ENCODE measurements at places on chromosomes 7 and 10.

DNA sequence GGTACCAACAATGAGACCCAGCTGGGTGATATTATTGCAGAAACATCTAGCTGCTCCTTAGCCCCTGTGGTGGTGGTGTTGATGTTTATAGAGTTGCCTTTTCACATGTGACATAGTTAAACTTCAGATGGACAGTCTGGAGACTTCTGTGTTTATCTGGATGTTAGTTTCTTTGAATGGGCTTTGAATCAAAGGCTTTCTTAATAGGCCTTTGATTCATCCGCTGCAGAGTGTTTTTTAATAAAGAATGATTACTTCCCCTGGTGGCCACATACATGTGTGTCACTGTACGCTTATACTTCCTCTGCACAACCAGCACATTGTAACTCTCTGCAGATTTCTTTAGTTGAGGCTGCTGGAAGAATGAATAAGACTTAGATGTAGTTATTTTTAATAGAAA is 221.0 kb downstream of the DYNC1I1 start:
- no peak for DNase-seq

DNA sequence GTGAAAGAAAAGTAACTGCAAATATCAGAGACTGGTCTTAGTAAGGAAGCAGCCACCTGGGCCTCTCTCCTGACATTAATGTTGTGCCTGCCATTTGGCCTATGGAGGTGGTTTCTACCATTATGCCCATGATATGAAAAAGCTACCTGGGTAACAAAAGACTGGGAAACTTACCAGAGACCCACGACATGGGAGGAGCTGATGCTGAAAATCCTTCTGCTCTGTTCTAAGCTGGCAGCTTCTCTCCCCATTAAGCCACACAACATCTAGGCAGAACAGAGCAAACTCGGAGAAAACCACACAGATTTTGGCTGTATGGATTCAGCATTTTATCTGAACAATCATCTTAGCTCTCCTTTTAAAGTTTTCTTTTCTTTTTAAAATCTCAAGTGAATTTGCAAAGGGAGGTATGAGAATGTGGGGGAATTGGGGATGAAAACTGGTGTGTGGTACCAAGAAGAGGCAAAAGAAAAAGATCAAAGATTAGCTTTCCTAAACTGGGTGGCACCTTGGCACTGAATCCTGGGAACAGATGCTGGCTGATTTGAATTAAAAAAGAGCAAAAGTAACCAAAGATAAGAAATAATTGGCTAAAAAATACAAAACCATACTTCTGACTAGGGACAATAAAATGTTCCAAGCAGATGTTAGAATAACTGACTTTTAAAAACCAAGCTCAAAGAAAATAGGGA is 128.6 kb upstream of the ANKRD1 start:
- DNase-seq = no peak

DNA sequence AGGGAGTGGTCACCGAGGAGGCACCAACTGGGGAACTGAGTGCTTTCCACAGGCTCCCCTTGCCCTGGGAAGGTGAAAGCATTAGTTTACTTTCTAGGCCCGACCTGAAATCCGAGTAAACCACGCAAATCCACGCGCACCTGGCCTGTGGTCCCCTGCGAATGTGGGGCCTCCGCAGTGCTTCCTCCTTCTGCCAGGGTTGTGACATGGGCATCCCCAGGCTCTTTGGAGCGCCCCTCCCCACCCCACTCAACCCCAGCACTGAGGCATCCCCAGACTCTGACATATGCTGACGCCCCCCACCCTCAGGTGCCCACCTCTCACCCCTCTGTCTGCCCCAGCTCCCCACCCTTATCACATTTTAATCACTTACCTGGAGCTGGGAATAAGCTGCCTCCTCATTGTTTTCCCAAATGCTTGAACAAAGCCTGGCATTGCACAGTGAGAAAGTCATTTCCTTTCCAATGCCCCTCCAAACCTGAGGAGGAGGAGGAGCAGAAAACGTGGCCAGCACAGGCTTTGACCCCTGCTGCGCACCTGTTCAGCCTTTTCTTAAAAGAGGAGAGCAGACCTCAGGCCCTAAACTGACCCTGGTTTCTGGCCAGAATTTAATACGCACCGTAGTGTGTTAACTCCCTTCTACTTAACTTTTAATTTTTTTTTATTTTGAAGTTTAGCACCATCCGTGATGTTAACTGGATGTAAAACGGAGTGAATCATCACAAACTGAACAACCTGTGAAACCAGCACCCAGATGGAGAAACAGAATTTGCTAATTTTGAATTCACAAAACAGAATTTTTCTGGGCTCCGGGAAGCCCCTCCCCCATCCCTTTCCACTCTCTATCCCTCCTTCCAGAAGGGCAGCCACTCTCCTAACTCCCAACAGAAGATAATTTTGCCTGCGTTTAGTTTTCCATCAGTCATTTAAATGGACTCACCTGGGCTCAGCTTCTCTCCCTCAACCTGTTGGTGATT is 129.4 kb downstream of the WDR11 start:
- DNase-seq = no peak

- DNase-seq = no peak
Observed at GRCh38 chr7:97342512-97342911, 225.0 kb downstream of the SDHAF3 start.

DNA sequence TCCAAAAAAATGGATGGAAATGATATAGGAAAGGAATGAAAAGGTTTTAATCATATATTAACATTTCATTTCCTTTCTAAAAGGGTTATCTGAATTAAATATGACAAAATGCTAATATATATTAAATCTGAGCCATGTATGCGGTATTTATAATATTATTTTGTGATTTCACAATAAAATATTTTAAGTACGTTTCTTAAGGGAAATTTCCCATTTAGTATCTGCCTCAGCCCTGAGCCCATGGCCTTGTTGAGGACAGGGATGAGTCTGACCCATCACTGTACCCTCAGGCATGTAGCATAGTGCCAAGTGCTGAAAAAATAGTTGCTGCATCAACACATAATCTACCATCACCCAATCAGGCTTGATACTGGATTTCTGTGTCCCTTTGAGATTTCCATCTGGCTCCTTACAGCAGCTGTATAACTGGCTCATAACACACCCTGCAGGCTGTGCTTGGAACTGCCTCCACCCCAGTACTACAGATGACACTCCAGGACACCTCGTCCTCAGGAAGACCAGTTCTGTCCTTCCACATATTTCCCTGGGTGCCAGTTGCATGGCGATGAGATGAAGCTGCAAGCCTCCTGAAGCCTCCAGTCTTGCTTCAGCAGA is 59.4 kb upstream of the ASAH2 start:
- no peak for DNase-seq

DNA sequence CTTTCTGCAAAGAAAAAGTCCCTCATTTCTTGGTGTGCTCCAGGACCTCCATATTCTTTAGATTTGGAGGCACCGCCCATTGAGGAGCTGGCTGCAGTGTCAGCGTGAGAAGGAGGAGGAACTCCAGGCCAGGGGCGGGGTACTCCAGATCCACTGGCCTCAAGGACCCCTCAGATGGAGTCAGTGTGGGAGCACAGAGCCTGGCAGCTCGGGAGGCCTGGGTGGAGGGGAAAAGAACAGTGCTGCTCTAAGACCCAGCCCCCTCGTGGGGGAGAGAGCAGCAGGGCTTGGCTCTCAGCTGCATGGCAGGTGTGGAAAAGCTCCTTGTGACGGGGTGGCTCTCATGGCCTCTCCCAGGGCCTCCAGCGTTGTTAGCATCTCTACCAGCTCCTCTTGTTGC is 70.5 kb downstream of the ITGB1 start:
- DNase-seq = no peak

- DNase-seq = no peak
Observed at GRCh38 chr7:75639886-75640190, 98.9 kb downstream of the HIP1 start.

DNA sequence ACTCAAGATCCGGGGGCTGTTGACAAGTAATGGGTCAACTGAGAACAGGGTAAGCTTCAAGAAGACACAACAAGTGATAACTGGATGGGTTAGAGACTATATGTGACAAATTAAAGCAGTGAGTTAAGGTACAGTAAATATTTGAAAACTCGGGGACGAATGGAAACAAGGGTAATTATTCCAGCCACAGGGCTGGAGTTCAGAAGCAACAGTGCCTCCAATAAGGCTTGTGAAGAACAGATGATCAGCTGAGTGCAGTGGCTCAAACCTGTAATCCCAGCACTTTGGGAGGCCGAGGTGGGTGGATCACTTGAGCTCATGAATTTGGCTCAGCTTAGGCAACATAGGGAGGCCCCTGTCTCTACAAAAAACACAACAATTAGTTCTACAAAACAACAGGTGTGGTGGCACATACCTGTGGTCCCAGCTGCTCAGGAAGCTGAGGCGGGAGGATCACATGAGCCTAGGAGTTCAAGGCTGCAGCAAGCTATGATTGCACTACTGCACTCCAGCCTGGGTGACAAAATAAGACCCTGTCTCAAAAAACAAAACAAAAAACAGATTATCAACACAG is 20.5 kb upstream of the DLD start:
- no peak for DNase-seq

DNA sequence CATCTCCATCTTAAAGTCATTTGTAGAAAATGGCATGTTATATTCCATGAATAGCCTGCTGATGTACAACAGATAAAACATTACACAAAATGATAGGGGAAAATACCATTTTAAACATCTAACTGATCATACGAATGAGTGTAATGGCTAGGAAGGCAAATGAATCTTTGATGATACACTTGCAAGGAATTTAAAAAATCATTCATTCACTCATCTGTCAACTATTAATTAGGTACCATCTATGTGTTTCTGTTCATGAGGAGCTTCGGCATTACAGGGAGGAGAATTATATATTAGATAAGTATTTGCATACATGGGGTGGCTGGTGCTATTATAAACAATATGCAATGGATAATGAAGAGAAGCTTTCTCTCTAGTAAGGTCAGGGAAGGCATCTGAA is 183.7 kb downstream of the CACNB2 start:
- no peak for DNase-seq

DNA sequence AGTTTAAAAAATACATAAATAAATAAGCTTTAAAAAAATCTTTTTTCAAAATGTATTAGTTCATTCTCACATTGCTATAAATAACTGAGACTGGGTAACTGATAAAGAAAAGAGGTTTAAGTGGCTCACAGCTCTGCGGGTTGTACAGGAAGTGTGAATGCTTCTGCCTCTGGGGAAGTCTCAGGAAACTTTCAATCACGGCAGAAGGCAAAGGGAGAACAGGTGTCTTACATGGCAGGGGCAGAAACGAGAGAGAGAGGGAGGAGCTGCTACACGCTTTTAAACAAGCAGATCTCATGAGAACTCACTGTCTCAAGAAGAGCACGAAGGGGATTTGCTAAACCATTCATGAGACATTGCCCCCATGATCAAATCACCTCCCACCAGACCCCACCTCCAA is 114.6 kb downstream of the DNAJC1 start:
- DNase-seq = no peak

GRCh38 chr10:114881417-114881816 is 56.6 kb upstream of the TRUB1 start:
- no peak for DNase-seq

DNA sequence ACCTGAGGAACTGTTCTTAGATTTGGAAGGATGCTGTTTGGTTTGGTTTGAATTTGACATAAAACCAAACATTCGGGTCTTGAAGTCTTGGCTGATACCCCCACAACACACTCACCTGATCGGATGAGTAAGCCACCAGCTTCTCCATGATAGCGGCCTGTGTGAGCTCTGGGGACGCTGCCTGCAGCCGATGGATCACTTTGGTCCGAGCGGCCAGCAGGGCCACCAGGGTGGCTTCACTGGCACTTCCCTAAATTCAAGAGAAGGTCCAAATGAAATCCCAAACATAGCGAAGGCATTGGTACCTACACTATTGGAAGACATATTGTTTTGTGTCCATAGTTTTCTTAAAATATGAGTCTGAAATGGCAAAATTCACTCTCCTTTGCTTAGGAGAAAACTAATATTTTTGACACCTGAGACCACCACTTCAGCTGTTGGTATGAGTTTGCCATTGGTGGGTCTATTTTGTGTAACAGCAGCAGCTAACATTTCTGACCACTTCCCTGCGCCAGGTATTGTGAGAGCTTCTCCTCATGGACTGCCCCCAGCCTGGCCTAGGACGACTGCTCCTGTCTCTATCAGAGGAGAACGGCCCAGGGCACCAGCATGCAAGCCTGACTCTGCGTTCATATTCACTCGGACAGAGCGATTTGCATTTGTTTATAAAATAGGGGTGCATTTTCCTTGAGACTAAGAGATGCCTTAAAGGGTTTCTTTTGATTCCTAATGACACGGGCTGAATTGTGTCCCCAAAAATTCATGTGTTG is 35.9 kb downstream of the DDC start:
- DNase-seq = no peak

- no peak for DNase-seq
Observed at GRCh38 chr7:154680894-154681659, 321.8 kb downstream of the PAXIP1 start.

DNA sequence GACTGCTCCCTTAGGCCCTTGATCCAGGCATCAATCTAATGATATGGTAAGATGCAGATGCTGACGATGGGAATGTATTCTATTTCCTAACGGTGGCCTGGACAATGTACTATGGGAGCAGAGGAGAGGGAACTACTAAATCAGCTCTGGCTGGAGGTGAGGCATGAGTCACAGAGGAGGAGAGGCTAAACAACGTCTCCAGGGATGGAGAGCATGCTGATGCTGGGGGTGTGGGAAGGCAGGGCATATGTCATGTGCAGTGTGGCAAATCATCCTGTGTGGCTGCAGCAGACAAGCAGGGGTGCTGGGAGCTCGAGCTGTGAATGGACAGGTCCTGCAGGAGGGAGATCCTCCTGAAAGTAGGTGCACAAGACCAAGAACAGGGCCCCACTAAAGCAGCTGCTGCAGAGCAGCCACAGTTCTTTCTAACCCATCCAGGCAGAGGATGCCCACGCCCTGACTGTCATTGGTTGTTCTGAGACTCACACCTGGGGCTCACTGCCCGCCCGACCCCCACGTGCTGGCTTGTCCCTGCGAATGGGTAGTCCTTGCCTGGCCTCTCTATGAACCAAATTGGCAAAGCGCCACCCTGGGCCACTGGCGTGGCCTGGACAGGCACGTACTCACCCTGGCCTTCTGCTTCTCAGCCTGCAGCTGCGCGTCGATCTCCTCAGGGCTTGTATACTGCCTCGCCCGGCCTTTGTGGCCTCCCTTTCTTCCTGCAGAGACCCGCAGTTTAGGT is 4.0 kb downstream of the PDAP1 start:
- no peak for DNase-seq

DNA sequence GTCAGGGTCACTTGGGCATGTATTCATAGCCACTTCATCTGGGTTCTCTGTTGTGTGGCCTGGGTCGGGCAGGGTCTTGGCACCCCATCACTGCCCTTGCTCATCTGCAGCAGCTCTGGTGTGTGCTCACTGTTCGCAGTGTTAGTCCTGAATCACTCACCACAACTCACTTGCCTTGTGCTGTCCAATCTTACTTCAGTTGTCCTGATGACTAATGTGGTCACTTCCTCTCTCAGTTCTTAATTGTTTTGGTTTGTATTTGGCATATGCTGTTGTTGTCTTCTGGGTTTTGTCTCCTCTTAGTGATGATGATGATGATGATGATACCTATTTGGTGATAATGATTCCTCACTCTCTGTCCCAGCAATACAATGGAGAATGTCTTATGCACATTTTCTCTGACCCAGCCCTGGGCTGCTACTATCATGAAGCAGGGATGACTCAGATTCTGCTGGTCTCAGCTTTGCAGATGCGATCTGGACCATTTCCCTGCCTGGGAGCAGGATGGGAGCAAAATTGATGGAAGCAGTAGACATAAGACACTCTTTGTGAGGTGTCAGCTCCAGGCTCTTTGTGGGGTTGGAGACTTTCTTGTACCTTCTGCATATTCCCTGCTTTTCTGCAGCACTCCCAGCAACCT is 17.0 kb downstream of the ADRA2A start:
- DNase-seq = no peak

GRCh38 chr7:45077579-45077978 is 11.2 kb downstream of the NACAD start:
- DNase-seq = no peak

GRCh38 chr10:74882831-74883230 is 56.4 kb downstream of the KAT6B start:
- no peak for DNase-seq
